ENCODE measurements at places on chromosomes 7 and 10.
A peak's percentile ranks its signal among the peaks of the same experiment; 100 is the strongest.

DNA sequence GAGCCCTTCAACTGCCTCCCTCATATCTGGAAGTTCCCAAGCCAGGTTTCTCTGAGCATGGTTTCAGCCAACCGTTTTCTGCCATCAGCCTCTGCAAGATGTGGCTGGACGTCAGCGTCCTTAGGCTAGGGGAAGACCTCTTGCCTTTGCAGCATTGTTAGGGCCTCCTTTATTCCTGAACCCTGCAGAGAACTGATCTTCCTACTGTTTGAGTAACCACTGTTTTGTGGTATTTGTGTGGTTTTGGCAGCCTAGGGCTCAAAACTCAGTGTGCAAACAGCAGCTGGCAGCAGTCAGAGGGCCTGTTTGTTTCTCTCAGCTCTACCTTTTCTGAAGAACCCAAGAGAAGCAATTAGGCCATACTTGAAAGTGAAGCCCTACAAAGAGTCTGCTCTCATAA, 83.4 kb upstream of the SEMA3E start:
- no peak for DNase-seq

DNA sequence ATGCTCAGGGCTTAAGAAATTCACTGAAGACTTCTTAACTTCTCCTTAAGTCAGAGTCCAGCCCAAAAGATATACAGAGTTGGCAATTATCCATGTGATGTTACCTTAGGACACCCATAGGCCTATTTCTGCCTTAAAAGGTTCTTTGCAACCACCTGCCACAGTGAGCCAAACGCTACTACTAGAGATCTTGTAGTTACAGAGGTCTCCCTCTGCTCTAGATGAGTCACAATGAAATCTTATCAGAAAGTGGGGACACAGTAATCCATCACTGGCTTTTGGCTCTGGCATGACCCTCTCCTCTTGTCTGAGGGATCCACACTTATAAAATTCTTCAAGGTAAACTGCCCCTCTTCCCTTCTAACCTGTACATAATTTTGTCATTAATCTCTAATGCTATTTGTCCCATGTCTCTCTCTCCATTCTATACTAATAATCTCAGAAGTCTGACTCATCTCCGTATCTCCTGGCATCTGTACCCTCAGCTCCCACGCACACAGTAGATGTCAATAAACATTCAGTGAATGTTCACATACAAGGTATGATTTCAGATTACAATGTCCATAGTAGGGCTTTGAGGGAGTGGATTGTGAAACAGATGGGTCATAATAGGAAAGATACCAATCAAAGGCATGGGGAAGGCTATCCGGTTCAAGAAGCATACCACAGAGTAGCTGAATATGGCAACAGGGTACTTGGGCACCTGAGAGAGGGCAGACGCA, 112.1 kb downstream of the SGMS1 start:
- no peak for DNase-seq

- DNase-seq, result no peak
Measured at GRCh38 chr7:134084488-134085144, 42.5 kb upstream of the LRGUK start.

DNA sequence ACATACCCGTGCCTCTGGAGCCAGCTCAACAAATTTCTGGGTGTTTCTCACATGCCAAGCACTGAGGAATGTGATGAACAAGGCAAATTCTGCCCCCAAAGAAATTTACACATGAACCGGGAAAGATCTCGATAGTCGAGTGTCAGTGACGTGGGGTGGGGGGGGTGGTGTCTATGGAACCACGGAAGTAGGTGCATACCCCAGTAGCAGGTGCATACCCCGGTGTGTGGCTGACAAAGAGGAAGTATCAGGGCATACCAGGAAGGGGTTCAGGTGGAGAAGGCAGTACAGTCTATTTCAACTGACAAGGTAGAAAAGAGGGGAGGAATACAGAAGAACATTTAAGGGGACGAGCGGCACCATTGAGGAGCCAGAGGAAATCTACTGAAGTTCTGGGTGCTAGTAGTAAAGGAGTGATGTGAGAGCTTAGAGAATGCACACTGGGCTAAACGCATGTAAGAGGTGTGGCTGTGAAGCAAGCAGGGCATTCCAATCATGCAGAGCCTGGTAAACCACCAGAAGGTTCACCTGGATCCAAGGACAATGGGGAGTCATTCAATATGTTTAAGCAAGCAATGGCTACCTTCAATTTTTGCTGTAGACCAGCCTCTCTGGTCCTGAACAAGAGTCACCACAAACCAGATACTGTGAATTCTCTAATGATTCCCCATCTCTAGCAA, 6.2 kb downstream of the CCDC6 start:
- no peak for DNase-seq

DNA sequence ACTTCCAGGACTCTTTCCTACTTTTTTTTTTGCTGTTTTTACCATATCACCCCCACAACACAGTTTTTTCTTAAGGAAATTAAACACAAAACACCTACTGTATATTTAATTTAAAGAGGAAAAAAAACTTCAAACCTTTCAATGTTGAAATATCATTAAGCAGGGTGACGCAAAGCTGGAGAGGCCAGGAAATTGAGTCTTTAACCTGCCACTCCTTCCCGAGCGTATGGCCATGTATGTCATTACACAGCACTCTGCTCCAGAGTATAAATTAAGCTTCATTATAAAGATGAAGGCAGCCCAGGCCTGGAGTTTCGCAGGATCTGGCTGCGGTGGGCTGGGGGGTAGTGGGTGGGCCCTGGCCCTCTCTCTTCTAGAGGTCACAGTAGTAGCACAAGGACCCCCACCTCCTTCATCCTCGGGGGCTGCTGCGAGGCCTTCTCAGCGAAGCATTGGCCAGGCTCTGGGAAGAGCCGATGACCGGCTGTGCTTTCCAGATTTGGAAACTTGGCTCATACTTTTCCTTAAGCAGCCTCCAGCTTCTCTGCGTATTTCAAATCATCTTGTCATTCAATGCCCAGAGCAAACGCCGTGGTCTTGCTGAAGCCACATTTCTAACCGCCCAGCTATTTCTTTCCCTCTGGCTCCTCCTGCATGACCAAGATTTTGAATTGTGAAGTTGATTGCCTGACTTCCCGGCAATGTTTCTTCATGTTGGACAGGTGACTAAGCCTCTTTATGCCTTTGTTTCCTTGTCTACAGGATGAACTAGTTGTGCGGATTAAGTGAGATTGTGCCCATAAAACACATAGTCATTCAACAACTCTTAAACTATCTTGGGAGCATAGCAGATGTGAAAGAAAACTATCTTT, 765.1 kb downstream of the SUGCT start:
- no peak for DNase-seq

GRCh38 chr7:156650042-156650441, 9.5 kb downstream of the RNF32 start:
- peak; percentile 23 for DNase-seq

DNA sequence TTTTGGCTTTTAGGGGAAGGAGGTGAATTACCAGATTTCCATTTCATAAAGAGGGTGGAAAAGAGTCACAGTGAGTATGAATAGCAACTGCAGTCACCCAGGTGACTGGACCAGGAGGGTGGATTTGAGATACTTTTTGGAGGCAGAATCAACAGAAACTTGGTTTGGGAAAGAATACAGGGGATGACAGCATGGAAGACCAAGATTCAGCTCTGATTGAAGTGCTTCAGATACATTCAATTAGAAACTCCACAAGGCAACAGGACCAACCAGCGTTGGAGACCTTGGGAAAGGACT, 83.0 kb downstream of the SGMS1 start:
- no peak for DNase-seq

- no peak for DNase-seq
Measured at GRCh38 chr7:108197371-108198091, 67.4 kb upstream of the LAMB4 start.

DNA sequence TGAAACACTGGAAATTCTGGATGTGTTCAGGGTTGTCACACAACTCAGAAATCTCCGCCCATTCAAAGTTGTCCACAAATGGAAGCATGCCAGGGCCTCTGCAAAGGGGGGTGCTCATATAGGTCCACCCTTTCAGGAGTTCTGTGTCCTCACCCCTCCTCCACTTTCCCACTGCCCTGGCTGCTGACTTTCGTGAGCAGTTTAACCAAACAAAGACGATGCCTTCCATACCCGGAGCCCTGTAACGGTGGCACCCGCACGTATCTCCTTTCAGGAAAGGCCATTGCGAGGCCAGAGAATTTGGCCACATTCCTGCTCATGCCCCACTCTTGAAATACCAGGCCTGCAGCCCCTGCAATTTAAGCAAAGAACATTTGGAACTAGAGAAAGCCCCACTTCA, 1.4 kb downstream of the CPXM2 start:
- DNase-seq, result no peak

GRCh38 chr7:126760914-126761577, 491.7 kb downstream of the GRM8 start:
- DNase-seq, result no peak

- no peak for DNase-seq
Measured at GRCh38 chr7:158733775-158734494, 29.3 kb upstream of the NCAPG2 start.

GRCh38 chr10:4249841-4250586, 465.0 kb upstream of the KLF6 start:
- peak; percentile 62 for DNase-seq

GRCh38 chr7:100699018-100699417, 5.0 kb upstream of the GIGYF1 start:
- DNase-seq, result no peak

GRCh38 chr10:98489561-98490481, 43.1 kb upstream of the HPS1 start:
- peak; percentile 70 for DNase-seq

DNA sequence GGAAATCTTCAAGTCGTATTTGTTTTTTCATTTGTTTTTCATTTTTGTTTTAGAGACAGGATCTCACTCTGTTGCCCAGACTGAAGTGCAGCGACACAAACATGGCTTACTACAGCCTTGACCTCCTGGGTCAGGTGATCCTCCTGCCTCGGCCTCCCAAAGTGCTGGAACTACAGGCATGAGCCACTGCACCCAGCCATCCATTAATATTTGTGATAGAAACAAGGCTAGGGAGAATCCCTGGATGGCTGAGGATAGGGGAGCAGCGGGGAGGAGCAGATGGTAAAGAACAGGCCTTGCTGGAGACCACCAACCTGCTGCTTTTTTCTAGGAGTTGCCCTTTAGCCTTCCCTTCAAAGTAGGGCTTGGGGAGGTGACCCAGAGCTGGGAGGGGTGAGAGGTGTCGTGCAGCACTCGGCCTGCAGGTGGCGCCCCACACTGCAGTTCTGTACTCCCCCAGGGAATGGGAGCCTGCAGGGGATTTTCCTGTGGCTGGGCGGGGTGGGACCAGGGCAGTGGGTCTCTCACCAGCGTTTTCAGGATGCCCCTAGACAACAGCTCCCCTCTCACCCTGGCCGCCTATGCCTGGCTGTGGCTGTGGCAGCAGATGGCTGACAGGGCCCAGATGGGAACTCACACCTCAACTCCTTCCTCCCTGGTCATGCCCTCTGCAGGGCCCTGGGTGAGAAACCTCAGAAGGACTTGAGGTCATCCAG, 12.6 kb upstream of the CDH23 start:
- peak; percentile 82 for DNase-seq

DNA sequence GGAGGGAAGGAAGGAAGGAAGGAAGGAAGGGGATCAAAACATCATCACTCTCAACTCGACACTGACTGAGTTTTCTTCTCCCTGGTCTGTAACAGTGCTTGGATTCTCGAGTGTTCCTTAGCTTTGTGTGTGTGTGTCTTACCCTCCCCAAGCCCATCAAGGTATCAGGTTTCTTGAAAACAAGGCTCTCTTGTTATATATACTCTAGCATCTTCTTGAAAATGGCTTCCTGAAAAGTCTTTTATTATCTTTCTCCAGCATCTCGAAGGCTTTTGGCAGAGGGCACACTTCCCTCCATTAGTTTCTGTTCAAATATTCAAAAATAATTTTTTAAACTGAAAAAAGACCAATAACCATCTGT, 13.4 kb downstream of the SERPINE1 start:
- no peak for DNase-seq

DNA sequence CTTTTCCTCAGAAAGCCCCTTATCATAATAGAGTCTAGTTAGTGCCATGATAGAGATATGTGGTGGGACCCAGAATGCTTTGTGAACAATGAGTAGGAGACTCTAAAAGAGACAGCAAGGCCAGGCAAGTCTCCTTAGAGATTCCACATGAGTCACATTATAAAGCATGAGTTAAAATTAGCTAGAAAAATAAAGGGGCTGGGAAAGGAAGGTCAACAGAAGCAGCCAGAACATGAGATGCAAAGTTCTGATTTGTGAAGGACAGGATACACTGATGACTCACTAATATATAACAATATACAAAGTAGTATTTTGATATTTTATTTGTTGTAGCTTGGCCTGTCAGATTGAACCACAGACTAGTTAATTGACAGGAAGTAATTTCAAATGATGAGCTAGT, 25.3 kb upstream of the SNX13 start:
- peak; percentile 41 for DNase-seq

GRCh38 chr7:50497968-50498367, 47.8 kb upstream of the FIGNL1 start:
- peak; percentile 26 for DNase-seq

DNA sequence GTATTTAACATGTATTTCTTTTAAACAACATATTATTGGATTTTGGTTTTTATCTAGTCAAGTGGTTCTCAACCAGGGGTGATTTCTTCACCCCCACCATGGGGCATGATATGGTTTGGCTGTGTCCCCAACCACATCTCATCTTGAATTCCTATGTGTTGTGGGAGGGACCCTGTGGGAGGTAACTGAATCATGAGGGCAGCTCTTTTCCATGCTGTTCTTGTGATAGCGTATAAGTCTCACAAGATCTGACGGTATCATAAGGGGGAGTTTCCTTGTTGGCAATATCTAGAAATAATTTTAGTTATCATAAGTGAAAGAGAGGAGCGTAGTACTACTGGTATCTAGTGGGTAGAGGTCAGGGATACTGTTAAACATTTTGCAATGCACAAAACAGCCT, 37.6 kb downstream of the TMEM168 start:
- DNase-seq, result no peak

- DNase-seq, result peak; percentile 81
Measured at GRCh38 chr10:52313933-52314821, at the start of gene DKK1. TSS of gene DKK1 (plus strand) at chr10:52314281. CDS start at chr10:52314435, 154 bp downstream.

DNA sequence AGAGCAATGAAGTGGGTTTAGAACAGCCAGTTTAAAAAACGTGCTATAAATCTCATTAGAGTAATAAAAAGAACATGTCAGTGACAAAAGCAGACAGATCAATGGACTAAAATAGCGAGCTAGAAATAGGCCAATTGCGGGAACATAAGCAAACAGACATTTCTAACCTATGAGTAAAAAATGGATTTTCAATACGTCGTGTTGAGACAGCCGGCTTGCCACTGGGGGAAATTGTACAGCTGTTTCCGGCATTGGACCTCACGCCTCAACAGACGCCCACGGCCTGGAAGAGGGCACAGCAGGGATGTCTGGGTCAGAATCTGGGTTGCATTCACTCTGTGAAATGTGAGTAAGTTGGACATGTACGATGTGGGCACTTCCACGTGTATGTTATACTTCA, 92.9 kb downstream of the SVOPL start:
- DNase-seq, result no peak
